Pons (tissue), 1 donor: ENCODE measurements at places on chromosomes 13 and 19.

- no peak for DNase-seq
Observed at GRCh38 chr13:33612641-33613638, 205.0 kb upstream of the RFC3 start.

- DNase-seq, result no peak
Observed at GRCh38 chr19:39419003-39419402, 6.5 kb downstream of the PLEKHG2 start.

DNA sequence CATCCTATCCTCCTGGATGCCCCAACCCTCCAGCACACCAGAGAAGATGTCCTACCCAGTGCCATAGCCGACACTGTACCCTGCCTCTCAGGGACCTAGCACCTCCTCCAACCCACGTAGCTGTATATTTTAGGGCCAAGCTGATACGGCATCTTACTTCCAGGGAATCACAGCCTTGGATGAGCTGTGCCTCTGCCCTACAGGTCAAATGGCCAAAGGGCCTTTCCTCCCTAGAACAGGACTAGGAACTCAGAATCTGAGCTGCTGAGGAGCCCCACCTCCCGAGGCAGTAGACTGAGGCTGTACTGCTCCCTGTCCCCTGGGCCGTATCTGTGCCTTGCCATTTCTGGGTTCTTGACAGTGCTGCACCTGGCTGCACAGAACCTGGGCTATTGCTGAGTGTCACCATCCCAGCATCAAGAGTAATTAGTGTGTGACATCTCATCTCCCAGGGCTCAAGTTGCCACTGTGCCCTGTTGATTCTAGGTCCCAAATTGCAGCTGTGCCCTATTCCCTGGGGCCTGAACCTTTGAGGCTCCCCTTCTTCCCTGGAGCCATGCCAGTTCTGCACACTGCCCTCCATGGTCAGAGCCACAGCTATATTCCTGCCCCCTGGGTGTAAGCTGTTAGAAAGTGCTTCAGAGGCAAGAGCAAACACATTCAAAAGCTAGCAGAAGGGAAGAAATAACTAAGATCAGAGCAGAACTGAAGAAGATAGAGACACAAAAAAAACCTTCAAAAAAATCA lies 41.0 kb downstream of the VWA8 start:
- DNase-seq, result no peak

DNA sequence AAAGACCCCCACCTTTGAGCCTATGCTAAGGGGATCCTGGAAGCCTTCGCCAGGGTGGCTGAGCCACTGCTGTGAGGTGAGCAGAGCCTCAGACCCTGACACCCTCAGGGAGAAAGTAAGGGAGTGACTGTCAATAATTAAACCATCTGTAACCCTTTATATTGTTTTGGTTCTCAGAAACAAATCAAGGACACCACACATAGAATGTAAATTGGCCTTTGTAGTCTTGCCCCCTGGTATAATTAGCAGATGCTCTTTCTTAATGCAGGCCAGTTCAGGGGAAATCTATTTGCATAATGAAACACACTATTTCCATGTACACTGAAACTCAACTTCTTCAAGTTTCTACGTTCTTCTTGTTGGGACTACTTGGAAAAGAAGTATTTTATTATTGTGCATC lies 127.7 kb upstream of the EDNRB start:
- no peak for DNase-seq

GRCh38 chr19:34173193-34173956 lies 1.1 kb downstream of the LSM14A start:
- peak; percentile 29 for DNase-seq

DNA sequence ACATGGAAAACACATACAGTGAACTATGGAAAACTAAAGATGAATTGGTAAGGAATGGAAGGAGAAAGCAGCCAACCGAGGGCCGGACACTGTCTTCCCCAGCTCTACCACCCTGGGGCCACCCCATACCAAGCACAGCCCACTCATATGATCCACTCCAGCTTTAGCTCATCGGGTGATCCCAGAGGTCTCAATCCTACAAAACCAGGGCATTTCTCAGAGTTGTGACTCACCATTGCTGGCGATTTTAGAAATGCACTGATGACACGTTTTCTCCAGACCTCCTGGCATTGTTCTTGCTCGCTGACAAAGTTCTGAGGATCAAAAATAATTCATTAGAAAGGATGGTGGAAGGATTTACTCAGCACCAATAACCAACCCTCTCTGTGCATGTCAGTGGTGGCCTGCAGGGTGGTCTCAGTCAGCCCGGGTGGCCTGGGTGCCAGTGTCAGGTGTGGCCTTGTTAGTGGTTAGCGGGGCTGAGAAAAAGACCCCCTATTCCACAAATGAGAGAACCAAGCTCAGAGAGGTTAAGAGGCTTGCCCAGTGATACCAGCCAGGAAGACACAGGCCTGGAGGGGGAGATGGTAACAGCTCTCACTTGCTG lies 6.6 kb downstream of the TMEM272 start:
- DNase-seq, result no peak

DNA sequence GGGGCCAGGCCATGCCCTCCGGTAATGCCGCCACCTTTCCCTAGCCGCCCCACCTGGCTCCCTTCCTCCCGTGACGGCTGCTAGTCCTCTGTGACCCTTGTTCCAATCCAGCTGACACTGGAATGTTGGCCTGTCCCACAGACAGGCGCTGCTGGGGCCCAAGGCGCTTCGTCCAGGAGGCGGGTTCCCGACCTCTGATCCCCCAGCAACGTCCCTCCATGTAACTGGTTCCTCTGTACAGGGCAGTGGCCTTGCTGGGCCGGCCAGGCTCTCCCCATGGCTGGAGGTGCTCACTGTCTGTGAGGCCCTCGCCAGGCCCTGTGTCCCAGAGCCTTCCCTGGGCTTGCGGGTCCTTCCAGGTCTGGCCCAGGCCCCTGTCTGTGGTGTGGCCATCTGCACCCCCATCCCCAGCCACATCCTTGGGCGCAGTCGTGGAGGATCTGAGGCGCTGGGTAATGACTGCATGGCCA lies 6.8 kb upstream of the GRIN3B start:
- no peak for DNase-seq

DNA sequence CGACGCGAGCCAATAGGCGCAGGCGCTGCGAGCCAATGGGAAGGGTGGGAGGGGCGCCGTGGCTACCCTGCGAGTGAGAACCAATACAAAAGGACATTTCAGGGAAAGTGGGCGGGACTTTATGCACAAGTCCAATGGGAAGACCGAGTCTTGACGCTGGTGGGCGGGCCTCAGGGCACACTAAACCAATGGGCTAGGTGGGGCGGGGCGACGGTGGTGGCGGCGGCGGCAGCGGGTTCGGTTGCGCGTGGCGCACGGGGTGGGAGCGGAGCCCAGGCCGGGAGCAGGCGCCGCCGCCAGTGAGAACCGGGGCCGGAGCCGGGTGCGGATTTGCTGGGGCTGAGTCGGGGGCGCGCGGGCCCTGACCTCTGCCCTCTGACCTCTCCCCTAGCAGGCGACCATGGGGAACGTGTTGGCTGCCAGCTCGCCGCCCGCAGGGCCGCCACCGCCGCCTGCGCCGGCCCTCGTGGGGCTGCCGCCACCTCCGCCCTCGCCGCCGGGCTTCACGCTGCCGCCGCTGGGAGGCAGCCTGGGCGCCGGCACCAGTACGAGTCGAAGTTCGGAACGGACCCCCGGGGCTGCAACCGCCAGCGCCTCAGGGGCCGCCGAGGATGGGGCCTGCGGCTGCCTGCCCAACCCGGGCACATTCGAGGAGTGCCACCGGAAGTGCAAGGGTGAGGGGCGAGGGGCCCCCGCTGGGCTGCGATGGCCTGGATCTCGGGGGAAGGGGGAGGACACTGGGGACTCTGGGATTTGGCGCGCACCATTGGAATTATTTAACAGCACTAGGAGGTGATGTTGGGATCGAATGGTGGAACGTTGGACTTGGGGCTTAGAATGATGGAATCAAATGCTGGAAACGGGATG lies at the start of gene TOMM40:
Gene TOMM40, plus strand, starts transcription at position 239 of the 867 bp plus-strand sequence. Its CDS starts 162 bp downstream, at position 401.
- DNase-seq, result no peak

DNA sequence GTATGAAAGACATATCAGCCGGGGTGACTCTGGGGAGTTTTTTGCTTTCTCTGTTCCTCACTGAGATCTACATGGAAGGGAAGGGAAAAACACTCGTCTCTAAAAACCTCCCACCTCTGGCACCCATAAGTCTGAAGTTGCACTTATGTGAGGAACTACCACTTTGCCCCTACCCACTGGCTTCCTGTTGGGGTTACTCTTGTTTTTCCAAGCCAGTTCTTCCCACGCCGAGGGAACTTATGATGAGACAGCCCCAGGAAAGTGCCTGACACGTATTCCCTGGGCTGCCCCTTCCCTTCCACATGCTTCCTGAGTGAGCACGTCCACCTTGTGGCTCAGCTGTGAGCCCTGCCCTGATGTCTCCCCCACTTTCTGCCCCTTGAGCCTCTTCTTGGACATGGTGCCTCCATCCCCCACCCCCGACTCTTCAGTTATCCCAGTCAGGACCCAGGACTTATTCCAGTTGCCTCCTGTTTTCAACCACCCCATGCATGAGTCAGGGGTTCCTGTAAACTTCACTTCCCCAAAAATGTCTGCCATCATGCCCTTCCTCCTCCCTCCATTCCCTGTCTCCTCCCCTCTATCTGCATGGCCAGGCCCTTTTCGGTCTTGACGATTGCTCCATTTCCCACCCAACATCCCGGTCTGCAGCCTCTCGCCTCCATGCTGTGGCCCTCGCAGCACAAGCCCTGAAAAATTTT lies 5.1 kb upstream of the SIGLEC7 start:
- peak; percentile 50 for DNase-seq

GRCh38 chr19:51372649-51373504 lies at the start of gene NKG7:
Gene NKG7, minus strand, starts transcription at chr19:51372654. Its CDS starts 119 bp downstream, at chr19:51372535.
- no peak for DNase-seq

DNA sequence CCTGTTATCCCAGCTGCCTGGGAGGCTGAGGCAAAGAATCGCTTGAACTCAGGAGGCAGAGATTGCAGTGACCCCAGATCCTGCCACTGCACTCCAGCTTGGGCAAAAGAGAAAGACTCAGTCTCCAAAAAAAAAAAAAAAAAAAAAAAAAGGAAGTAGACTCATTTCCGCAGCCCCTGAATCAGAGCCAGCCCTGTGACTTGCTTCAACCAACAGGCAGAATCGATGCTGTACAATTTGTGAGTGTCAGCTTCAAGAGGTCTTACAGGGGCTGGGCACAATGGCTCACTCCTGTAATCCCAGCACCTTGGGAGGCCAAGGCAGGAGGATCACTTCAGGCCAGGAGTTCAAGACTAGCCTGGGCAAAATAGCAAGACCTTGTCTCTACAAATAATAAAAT lies 12.8 kb downstream of the ANKRD27 start:
- no peak for DNase-seq

DNA sequence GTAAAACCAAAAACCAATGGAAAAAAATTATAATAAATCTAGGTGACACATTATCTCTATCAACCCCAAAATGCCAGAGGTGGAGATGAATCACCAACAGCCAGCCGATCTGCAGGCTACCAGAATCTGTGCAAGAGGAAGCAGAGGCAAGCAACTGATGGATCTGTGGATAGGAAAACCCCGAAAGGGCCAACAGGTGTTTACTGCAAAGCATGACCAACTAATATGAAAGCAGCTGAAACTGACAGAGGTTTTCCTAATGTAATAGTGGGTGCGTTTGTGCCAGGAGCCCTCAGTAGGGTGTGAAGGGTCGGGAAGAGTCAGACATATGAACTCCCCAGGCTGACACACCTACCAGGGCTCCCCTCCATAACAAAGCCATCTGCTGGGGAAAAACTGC lies 554.6 kb downstream of the RFC3 start:
- no peak for DNase-seq

- DNase-seq, result no peak
Observed at GRCh38 chr19:49421039-49421877, 2.0 kb downstream of the PTH2 start.

DNA sequence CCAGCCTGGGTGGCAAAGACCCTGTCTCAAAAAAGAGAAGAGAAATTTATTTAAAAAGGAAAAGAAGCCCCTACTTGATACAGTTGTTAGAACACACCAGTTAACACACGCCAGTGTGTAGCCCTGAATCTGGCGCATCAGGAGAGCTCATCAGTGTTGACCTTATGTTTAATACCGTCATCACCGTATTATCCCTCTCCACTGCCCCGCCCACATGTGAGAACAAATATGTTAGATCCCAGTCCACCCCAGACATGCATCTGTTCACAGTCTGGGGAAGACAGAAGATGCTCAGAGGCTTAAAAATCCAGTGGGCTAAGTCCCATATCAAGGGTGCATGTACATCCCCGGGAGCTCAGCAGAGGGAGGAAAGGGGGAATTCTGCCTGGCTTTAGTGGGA lies 155.2 kb downstream of the DPF1 start:
- no peak for DNase-seq
